ENCODE measurements at places on chromosomes 12 and 14. TPM values are rescaled to one million over a fixed set of nuclear protein-coding genes. Genes with fewer than 3 reads are reported as not detected.
A peak's percentile ranks its signal among the peaks of the same experiment; 100 is the strongest.

The BICDL1 gene
- 2.2 TPM for polyA plus RNA-seq

The MANSC1 gene
- polyA plus RNA-seq = 28.8 TPM

DNA sequence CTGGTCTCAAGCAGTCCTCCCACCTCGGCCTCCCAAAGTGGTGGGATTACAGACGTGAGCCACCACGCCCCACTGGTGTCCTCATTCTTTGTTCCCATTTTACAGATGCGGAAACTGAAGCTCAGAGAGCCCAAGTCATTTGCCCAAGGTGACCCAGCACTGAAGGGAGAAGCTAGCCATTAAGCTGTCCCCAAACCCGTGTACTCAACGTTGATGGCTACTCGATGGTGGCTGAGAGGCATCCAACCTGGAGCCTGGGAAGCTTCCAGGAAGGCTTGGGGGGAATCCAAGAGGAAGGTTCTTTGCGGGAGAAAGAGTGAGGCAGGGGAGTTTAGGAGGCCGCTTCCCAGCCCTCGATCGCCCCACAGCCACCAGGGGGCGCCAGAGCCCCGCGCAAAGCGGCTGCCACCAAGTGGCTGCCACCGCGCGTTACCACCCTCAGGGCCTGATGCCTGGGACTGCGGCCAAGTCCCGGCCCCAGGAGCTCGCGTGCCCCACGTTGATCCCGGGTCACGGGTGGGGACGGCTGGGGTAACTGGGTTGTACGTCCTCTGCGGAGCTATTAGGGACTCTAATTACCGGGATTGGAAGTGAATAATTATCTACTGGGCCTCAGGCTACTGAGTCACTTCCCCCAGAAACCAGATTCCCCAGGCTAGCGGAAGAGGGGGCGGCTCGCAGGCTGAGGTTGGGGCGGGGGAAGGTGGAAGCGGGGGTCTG, 8.8 kb upstream of the SH2B3 start:
- DNase-seq = peak; percentile 88

The AVPR1A gene
- 0.41 TPM for polyA plus RNA-seq

- DNase-seq = no peak
Observed at GRCh38 chr12:544941-545635, 85.3 kb downstream of the B4GALNT3 start.

DNA sequence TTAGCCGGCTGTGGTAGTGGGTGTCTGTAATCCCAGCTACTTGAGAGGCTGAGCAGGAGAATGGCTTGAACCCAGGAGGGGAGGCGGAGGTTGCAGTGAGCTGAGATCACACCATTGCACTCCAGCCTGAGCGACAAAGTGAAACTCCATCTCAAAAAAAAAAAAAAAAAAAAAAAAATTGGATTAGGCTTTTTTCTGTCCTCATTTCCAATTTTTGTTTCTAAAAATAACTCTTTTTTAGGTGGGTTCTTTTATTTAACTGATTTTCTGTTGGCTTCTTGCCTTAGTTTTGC, 863.7 kb downstream of the LRFN5 start:
- no peak for DNase-seq

GRCh38 chr12:111155020-111155419, 213.9 kb downstream of the PHETA1 start:
- DNase-seq = no peak

DNA sequence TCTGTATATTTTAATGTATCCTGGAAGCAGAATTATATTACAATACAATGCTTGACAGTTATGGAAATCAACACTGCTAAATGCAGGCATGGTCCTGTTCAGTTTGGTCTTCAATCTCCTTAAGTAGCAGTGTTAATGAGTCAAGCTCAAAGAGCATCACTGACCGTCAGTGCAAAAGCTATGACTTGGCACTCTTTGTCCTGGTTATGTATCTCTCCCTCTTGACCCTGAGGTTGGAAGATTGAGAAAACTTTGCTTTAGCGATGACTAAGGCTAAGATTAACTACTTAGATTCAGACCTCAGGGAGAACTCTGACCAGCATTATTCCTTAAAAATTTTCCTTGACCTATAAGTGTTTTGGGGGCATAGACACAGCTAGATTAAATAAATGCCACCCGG, 10.9 kb downstream of the CLEC7A start:
- DNase-seq = no peak

DNA sequence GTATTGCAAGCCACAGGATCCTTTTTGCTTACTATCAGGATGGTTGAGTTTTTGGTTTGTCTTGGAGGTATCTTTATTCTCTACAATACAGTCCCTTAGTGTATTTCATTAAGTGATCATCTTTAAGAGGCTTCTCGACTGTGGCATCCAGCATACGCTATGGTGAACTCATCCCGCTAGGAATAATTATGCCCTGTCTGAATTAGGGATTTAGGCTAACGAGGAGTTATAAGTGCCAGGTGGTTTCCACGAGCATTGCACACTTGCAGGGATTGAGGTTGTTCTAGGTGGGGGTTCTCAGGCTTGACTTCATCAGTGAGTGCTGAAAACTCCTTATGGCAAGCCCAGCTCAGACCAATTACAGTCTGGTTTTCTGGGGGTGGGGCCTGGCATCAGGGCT, 37.2 kb upstream of the RBM19 start:
- no peak for DNase-seq

- peak; percentile 32 for DNase-seq
Observed at GRCh38 chr12:45170456-45171042, 45.3 kb upstream of the ANO6 start.

DNA sequence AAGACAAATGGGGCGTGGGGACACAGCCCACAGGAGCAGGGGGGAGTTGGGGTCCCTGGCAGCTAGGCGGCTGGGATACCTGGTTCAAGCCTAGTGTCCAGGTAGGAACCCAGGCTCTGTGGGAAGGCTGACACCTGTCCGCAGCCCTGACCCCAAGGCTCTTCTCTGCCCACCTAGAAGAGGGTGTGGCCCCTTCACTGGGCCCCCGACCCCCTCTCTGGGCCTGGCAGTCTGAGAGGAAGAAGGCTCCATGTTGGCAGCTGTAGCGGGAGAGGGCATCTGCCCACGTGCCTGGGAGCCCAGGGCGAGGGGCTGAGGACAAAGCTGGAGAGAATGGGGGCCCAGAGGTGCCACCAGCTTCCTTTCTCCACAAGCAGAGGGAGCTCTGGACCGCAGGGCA, 10.5 kb downstream of the CHGA start:
- DNase-seq = no peak

- no peak for DNase-seq
Observed at GRCh38 chr14:31419179-31419966, 977 bp downstream of the HEATR5A start.

DNA sequence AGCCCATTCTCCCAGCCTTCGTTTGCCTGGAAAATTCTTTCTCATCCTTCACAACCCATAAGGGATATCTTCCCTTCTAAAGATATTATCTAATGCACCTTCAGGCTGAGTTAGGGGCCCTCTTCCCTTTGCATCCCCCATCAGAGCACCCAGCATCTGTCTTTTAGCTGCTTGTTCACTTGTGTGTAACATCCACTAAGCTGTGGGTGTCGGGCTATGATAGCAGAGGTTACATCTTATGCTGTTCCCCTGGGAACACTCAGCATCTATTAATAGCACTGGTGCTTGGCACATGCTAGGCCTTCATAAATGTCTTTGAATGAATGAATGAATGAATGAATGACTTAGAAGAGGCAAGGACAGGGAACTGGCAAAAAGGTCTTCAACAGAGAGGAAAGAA, 131.8 kb downstream of the NUAK1 start:
- no peak for DNase-seq

The CFAP54 gene
- 3.2 TPM for polyA plus RNA-seq

Data from left lung (tissue), 14 donors.